Stimulated activated CD8-positive, alpha-beta memory T cell treated with anti-CD3 and anti-CD28 coated beads, Interleukin-4, amount 100 ng/mL, for 4 hours (primary cell): ENCODE measurements at places on chromosomes 2 and 18.

DNA sequence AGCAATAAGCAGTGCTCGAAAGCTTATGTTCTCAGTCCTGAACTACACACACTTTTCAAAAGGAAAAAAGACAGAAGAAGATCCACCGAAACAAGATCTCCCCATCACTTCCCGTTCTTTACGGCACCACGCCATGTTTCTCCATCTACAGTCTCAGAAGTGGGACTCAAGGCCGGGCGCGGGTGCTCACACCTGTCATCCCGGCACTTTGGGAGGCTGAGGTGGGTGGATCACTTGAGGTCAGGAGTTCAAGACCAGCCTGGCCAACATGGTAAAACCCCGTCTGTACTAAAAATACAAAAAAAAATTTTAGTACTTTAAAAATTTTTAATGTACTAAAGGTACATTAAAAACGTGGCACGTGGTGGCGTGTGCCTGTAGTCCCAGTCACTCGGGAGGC, 31.2 kb downstream of the ZNF516 start:
- DNase-seq: no peak

DNA sequence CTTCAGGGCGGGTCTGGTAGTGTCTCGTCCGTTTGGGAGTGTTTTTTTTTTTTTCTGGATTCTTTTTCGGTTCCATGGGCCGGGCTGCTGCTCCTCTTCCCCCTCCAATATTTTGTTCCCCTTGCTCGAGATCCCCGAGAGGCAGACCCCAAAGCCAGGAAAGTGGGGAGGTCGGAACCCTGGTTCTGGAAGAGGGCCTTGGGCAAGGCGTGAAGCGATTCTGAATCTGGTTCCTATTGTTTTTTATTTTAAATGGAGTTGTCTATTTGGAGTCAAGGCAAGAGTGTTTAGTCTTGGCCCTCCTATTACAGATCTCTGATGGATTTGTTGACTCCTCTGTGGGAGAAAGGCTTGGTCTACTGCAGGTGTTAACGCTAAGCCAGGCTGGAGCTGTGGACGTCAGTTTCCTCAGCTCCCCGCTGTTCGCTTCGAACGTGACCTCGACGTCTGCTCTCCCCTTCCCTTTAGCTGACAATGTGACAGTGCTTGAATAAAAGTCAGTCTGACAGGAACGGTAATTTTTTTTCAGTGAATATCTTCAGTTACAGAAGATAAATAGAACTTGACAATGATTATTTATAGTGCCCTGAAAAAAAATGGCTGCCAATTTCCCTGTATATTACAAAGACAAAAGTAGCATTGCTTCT, 683 bp upstream of the DNAJC27 start:
- no peak for DNase-seq

- no peak for DNase-seq
These were observed 266.1 kb upstream of the RAB6C start for GRCh38 chr2:129713337-129713736.

GRCh38 chr2:8847400-8847799, 10.0 kb upstream of the KIDINS220 start:
- no peak for DNase-seq

DNA sequence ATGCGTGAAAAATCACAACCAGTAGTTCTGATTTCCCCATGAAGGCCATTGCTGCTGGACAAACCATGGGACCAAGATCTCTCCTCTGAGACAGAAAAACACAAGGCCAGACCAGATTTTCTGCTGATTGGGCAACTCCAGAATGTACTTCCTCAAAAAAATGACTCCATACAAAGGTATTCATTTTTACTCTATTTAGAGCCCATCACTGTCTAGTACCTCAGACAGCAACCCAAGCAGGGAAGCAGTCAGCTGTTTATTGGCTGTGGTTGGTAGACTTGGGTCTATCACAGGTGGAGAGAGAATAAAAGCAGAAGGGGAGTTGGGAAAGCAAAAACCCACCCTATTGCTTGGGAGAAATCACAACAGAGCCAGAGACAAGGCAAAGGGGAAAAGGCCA, 219.9 kb downstream of the PIK3C3 start:
- DNase-seq: no peak

DNA sequence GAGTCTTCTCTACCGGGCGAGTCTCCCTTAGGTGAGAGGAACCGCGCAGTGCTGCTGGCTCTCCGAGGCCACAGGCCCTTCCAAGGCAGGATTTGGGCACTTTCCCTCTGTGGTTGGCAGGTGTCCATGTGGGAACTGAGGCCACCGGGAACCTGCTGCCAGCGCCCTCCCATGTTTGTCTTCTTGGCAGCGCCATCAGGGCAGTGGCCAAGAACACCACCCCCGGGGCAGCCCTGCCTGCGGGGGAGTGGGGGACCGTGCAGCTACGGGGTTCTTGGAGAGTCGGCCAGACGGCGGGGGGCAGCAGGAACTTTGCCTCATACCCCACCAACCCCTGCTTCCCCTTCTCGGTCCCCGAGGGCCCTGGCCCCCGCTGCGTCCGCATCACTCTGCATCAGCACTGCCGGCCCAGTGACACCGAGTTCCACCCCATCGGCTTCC, 10.0 kb downstream of the CAPN10 start:
- no peak for DNase-seq

GRCh38 chr2:57943315-57943714, 103.3 kb upstream of the VRK2 start:
- DNase-seq: no peak

DNA sequence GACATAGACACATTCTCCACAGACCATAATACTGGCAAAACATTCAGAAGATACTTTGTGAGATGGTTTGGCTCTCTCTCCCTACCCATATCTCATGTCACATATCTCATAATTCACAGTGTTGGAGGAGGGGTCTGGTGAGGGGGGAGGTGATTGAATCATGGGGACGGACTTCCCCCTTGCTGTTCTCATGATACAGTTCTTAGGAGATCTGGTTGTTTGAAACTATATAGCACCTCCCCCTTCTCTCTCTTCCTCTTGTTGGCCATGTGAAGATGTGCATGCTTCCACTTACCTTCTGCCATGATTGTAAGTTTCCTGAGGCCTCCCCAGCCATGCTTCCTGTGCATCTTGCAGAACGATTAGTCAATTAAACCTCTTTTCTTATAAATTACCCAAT, 61.1 kb downstream of the HK2 start:
- DNase-seq: no peak

GRCh38 chr2:144523596-144524117, 3.7 kb upstream of the ZEB2 start:
- DNase-seq: no peak

- no peak for DNase-seq
These were observed 51.5 kb downstream of the SETBP1 start for GRCh38 chr18:44732238-44732563.

DNA sequence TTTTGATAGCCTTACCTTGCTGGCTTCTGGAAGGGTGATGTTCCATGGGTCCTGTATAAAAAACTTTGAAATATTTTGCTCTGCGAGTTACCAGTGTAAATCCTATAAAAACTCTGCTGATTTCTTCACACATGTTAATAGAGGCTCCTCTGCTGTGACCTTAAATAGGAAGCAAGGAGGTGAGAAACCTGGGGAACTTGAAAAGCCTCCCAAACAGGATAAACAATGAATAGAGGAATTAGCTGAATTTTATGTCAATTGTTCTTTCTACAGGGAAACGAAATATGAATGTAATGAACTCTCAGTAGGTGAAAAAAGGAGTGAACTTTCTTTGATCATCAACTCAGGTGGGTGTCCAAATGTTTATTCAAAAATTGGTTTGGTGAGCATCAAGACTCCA, 10.8 kb upstream of the CCL20 start:
- no peak for DNase-seq

DNA sequence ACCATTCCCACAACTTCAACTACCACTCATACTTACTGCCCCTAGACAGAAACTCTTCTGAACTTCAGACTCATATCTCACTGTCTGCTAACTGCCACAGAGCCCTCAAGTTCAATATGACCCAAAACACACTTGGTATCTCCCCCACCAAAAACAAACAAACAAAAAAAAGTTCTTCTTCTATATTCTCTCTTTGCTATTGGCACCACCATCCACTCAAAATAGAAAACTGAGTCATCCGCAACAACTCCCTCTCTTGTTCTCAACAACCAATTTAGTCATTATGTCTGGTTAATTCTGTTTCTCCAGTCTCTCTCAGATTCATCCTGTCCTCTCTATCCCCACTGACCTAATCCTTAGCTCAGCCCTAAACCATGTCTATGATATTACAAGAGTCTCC, 7.2 kb upstream of the DCTN1 start:
- no peak for DNase-seq

DNA sequence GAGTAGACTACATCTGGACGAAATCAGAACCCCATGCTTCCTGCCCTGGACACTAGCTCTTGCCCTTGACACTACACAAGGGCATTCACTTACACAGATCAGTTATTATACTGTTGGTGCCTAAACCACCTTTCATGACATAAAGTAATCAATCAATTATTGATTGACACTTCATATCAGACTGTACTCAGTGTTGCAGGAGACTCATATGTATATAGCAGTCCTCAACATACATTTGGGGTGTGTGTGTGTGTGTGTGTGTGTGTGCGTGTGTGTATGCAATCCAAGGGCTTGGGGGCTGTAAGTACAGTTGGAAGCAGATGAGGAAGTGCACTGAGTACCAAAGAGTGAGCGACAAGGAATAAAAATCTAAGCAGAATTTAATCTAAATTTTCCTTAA, 5.1 kb downstream of the CDH2 start:
- DNase-seq: no peak

DNA sequence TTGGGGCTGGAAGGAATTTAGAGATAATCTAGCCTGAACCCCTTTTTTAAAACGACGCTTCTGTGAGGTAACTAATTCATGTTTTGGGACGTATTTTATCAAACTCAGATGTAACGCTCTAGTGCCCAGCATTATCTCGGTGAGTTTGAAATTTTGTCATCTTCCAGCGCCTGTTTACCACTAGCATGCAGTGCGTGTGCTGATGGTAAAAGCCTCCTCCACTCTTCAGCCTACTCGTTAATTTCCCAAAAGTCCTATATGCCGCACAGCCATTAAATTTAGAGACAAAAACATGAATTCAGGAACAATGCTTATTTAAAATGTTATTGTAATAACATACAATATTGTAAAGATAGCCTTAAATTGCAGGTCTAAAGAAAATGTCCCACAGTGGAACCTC, 2.8 kb downstream of the ZCCHC2 start:
- DNase-seq: no peak

DNA sequence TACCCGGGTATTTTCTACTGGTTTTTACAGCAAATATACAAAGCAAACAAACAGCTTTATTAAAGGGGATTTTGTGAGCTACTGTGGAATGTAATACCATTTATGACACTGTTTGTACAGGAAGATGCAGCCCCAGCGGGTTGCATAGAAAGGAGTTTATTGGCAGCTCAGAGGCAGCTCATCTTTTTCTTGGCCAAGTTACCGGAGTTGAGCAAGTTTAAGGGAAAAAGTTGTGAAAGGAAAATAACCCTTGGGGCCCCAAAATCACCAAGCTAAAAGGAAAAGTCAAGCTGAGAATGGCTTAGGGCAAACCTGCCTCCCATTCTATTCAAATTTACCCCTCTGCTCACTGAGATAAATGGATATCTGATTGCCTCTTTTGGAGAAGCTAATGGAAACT, 60.8 kb downstream of the MOB4 start:
- no peak for DNase-seq

GRCh38 chr2:124664363-124664762, 639.3 kb downstream of the CNTNAP5 start:
- no peak for DNase-seq

DNA sequence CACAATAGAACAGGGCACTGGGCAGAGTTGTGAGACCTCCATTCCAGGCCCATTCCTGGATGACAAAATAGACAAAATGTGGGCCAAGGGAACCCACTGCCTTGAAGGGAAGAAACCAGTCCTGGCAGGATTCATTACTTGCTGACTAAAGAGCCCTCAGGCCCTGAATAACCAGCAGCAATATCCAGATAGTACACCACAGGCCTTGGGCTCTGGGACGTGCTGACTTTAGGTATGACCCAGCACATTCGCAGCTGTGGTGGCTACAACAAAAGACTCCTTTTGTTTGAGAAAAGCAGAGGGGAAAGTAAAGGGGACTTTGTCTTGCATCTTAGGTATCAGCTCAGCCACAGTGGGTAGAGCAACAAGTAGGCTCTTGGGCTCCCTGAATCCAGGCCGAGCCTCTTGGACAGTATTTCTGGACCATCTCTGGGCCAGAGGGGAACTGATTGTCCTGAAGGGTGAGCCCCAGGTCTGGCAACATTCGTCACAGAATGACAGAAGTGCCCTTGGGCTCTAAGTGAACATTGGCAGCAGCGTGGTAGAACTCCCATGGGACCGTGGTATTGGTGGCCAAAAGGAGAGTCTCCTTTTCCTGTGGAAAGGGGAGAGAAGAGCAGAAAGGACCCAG, 89.9 kb upstream of the CD226 start:
- no peak for DNase-seq

DNA sequence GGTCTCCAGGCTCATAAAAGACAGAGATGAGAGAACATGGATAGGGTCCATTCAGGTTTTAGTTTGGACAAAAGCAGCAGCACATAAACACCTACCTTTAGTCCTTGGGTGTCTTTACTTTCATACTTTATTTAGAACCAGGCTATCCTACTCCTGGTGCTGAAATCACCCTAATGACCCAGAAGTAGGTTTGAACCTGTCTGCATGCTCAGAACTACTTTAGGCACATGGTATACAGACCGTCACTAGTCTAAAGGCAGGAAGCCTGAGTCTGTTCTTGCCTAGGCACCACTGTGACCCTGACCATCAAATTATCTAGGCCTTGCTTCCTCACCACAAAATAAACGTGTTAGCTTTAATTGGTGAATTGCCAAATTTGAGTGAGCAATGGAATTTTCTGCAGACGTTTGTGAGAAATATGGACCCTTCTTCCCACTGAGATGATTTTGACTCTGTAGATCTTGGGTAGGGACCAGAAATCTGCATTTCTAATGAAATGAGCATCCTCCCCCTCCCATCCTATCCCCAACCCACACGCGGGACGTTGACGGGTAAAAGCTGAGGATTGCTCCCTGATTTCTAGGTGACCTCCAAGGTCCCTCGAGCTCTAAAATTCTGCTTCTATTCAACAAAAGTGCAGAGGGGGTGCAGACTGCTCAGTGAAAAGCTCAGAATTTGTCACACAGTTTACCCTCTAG, 75.1 kb downstream of the PLEKHM3 start:
- DNase-seq: no peak
